Activated CD8-positive, alpha-beta T cell treated with anti-CD3 and anti-CD28 coated beads, Interleukin-2, amount 10 ng/mL, durations not matched to agents 7 days and 5 days (primary cell): ENCODE measurements at places on chromosomes 13 and 19. TPM values are rescaled to one million over a fixed set of nuclear protein-coding genes. Genes with fewer than 3 reads are reported as not detected.

CPB2 gene
- not detected for total RNA-seq

RNF113B gene
- total RNA-seq, result not detected

- DNase-seq, result peak; percentile 62
These were observed 20.6 kb upstream of the USP29 start for GRCh38 chr19:57099199-57099661.

KRTDAP gene
- total RNA-seq, result not detected

OLFM2 gene
- total RNA-seq, result 9.9 TPM

GRCh38 chr13:52810526-52810925 is 37.9 kb downstream of the PCDH8 start:
- no peaks in the 10 kb centered on the region for H3K27me3 ChIP-seq
- no peak for DNase-seq
- no peak overlapping the region for H3K27ac ChIP-seq
- H3K4me1 ChIP-seq, result peaks cover 4% of the 10 kb centered on the region
- H3K36me3 ChIP-seq, result no peaks in the 10 kb centered on the region
- no peak overlapping the region for H3K4me3 ChIP-seq

GRCh38 chr13:28440774-28441504 is 54.0 kb downstream of the FLT1 start:
- H3K4me1 ChIP-seq, result no peaks in the 10 kb centered on the region
- H3K27me3 ChIP-seq, result no peaks in the 10 kb centered on the region
- no peaks in the 10 kb centered on the region for H3K36me3 ChIP-seq
- DNase-seq, result no peak
- H3K27ac ChIP-seq, result no peak overlapping the region

- peaks cover 43% of the 10 kb centered on the region for H3K27me3 ChIP-seq
- H3K27ac ChIP-seq, result peak overlapping the region; percentile 55
- peaks cover 33% of the 10 kb centered on the region for H3K4me1 ChIP-seq
- H3K36me3 ChIP-seq, result no peaks in the 10 kb centered on the region
- peak overlapping the region; percentile 0 for H3K4me3 ChIP-seq
These were observed 1.7 kb upstream of the SHISA2 start for GRCh38 chr13:26053418-26053980.

DNA sequence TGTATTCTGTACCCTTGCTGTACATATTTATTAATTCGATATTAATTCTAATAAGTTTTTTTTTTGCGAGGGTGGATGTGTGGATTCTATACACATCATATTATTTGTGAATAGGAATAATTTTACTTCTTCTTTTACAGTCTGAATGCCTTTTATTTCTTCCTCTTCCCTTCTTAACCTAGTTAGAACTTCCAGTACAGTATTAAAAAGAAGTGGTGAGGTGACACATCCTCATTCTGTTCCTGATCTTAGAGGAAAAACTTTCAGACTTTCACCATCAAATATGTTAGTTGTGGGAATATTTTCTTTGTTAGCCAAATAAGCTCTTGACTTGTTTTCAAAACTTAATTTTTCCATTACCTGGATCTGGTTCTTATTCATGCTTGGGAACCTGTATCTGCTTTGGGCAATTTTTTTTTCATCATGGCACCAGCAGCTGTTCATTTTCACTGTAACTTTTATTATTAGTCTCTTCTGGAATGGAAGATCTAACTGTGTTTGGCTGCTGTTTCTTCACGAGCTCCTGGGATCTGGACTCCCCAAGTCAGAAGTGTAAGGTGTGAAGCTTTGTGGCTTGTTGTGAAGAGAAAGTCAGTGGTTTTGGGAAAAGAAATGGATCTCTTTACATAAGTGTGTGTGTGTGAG is 33.1 kb downstream of the RGCC start:
- no peak overlapping the region for H3K4me3 ChIP-seq
- H3K27me3 ChIP-seq, result no peaks in the 10 kb centered on the region
- H3K27ac ChIP-seq, result no peak overlapping the region
- H3K4me1 ChIP-seq, result peaks cover 49% of the 10 kb centered on the region
- peaks cover 14% of the 10 kb centered on the region for H3K36me3 ChIP-seq

CNFN gene
- not detected for total RNA-seq

CD177 gene
- total RNA-seq, result not detected

GRCh38 chr13:44147233-44147632 is 226.4 kb upstream of the SERP2 start:
- H3K4me3 ChIP-seq, result no peak overlapping the region
- H3K4me1 ChIP-seq, result peaks cover 5% of the 10 kb centered on the region
- no peak for DNase-seq
- H3K27ac ChIP-seq, result no peak overlapping the region

- H3K4me1 ChIP-seq, result peaks cover 30% of the 10 kb centered on the region
- H3K27me3 ChIP-seq, result no peaks in the 10 kb centered on the region
- peak; percentile 26 for DNase-seq
- H3K27ac ChIP-seq, result peak overlapping the region; percentile 91
- no peaks in the 10 kb centered on the region for H3K36me3 ChIP-seq
These were observed 35.1 kb downstream of the RNF6 start for GRCh38 chr13:26186995-26187394.
